ENCODE measurements at places on chromosomes 16 and 17. TPM values are rescaled to one million over a fixed set of nuclear protein-coding genes. Genes with fewer than 3 reads are reported as not detected.

DNA sequence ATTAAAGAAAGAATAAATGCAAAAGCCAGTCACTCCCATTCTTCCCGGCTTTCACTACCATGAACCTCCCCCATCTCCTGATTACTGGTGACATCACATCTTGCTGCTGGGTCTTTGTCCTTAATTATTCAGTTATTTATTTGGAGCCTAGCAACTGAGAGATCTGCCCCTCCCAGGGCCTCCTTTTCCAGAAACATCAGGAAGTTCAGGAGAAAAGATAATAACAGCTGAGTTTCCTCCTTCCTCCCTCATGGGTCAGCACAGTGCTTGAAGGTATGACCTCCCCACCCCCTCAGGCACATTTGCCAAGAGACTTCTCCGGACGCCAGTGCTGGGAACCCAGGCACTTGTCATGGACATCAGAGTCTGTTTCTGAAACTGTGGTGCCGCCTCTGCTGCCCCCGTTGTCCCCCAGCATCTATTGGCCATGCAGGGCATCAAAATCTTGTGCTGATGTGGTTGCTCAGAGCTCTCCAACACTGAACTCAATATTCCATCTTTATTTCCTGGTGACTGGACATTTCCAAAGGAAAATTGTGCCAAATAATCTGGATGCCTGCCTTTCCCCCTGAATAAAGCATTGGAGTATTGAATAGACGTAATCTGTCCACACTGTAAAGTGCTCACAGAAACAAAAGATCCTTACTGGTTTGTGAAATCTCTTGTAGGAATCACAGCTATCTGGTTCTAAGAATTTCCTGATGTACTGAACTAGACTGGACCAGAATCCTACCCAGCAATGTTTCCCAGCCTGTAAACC lies 71.8 kb downstream of the ZNF18 start:
- H3K27ac ChIP-seq, result no peak overlapping the region
- H3K36me3 ChIP-seq, result no peaks in the 10 kb centered on the region
- no peak for DNase-seq
- H3K4me1 ChIP-seq, result no peaks in the 10 kb centered on the region

The ACSM3 gene
- 22.7 TPM for total RNA-seq

DNA sequence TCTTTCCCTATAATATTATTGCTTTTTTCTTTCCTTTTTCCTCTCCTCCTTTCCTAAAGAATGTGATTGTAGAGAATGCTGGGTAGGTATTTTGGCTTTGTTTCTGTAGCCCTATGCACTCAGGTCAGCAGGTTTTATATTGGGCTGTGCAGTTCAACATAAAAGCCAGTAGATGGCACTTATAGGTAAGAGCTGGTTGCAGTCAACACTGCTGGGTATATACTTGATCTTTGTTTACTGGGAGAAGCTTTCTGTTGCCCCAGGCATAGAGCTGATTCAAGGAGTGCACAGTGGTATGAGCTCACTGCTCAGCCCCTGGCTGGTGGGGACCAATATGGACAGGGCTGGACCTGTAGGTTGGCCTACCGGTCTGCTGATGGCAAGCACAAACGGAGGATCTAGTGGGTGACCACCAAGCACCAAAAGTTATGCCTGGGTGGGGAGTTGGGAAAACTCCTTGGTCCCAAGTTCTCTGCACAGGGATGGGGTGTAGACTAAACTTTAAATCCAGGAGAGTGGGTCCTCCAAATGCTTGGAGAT lies 378.9 kb downstream of the PMP22 start:
- H3K27ac ChIP-seq, result no peak overlapping the region
- no peak for DNase-seq
- no peak overlapping the region for H3K4me3 ChIP-seq

GRCh38 chr16:24535827-24536226 lies 3.5 kb upstream of the RBBP6 start:
- DNase-seq, result no peak

DNA sequence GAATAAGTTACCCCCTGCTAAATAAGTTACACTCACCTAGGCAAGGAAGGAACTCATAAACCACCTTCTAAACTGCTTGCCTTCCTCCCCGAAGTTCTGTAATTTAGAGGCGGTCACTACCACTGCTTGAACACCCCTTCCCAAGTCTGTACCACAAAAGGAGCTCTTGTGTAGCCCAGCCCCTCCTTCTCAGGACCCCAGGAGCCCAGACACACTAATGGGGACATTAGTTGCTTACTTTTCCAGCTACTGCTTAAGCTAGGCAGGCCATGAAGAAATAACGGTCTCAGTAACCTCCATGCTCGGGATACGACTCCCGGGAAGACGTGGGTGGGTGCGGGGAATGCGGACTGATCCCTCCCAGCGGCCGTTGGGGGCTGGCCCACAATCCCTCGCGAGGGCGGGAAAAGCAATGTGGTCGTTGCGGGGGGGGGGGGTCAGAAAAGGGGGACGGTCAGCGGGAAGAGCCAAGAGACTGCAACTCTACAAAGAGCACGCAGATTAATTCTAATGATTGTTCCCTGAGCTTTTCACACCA lies at the start of gene TEX14:
TSS of gene TEX14 (minus strand) at position 345 of the 538 bp plus-strand sequence. CDS start 40,044 bp downstream, outside the sequence.
- H3K27me3 ChIP-seq, result no peaks in the 10 kb centered on the region
- H3K36me3 ChIP-seq, result no peaks in the 10 kb centered on the region
- peak within 1 kb of the TSS; percentile 87 for H3K27ac ChIP-seq
- no peak for DNase-seq

DNA sequence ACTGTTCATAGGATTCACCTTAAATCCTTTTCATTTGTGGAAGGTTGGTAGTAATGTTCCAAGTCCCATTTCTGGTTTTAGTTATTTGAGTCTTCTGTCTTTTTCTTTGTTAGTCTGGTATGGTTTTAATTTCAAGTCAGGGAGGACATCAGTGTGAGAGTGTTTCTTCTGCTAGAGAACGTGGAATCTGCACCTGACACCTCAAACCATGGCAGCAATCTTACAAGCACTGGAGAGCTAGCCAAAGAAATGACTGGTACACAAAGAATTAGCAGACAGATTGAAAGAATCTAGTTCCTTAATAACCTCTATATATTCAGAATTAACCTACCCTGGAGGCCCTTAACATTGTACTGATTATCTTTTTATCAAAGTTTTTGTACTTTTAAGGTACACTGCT lies 50.2 kb downstream of the CHCT1 start:
- no peaks in the 10 kb centered on the region for H3K36me3 ChIP-seq
- no peak overlapping the region for H3K4me3 ChIP-seq
- DNase-seq, result no peak
- H3K4me1 ChIP-seq, result peaks cover 12% of the 10 kb centered on the region

The MARCHF10 gene
- not detected for total RNA-seq

- H3K4me3 ChIP-seq, result no peak overlapping the region
- H3K4me1 ChIP-seq, result peaks cover 39% of the 10 kb centered on the region
- no peak for DNase-seq
- H3K36me3 ChIP-seq, result no peaks in the 10 kb centered on the region
Observed at GRCh38 chr17:42273474-42274252, 2.5 kb downstream of the STAT5B start.

DNA sequence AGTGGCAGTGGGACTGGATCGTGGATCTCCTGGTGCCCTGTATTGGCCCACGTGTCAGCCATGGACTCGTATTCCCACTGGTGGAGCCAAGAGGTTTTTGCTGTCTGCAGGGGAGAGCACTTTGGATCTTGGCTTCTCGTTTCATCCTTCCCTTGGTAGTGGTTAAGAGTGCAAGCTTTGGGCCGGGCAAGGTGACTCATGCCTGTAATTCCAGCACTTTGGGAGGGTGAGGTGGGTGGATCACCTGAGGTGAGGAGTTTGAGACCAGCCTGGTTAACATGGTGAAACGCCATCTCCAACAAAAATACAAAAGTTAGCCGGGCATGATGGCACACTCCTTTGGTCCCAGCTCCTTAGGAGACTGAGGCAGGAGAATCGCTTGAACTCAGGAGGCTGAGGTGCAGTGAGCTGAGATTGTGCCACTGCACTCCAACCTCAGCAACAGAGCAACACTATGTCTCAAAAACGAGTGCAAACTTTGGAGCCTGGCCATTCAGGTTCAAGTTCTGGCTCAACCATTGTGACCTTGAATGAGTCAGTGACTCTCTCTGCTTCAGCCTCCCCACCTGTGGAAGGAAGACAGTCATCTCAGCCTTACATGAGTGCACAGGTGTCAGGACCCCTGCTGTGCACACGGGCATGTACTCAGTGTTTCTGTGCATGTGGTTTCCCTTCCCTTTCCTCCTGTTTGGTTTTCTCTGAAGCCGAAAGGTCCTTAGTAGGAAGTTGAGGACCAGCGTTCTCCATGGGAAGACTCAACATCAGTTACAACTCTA lies 57.4 kb downstream of the PLCG2 start:
- H3K36me3 ChIP-seq, result no peaks in the 10 kb centered on the region
- DNase-seq, result no peak
- peaks cover 6% of the 10 kb centered on the region for H3K4me1 ChIP-seq
- H3K4me3 ChIP-seq, result no peak overlapping the region

The NEUROD2 gene
- not detected for total RNA-seq

DNA sequence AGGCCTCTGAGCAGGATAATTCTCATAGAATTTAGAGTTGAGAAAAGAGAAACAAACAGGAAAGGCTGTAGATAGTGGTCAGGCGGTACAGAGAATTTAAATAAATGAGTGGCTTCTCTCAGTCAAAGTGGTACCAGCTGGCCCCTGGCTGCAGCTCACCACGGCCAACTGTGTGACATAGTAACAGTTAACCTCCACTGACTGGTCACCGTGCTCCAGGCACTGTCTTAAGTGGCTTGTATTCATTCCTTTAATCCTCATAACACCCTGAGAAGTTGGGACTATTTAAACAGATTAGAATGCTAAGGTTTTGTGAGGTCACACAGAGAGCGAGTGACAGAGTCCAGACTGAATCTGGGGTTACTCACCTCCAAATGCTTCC lies 108.9 kb downstream of the GNAO1 start:
- H3K36me3 ChIP-seq, result no peaks in the 10 kb centered on the region
- no peak for DNase-seq
- no peak overlapping the region for H3K27ac ChIP-seq
- H3K4me1 ChIP-seq, result peaks cover 20% of the 10 kb centered on the region
- H3K4me3 ChIP-seq, result no peak overlapping the region

DNA sequence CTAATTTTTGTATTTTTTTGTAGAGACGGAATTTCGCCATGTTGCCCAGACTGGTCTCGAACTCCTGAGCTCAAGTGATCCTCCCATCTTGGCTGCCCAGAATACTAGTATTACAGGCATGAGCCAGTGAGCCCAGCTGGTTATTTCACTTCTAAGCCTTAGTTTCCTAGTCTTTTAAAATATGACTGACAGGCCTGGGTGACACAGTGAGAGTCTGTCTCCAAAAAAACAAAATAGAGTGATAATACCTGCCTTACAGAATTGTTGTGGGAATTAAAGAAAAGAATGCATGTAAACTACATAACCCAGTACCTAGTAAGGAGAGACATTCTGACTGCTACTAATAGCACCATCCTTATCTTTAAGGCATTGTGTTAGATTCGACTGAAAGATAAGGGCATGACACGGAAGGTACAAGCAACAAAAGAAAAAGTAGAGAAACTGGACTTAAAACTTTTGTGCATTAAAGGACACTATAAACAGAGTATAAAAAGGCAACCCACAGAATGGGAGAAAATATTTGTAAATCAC lies 11.6 kb downstream of the TOM1L2 start:
- no peaks in the 10 kb centered on the region for H3K27me3 ChIP-seq
- H3K27ac ChIP-seq, result peak overlapping the region; percentile 80
- no peak overlapping the region for H3K4me3 ChIP-seq
- no peaks in the 10 kb centered on the region for H3K36me3 ChIP-seq
- no peak for DNase-seq
- peaks cover 31% of the 10 kb centered on the region for H3K4me1 ChIP-seq

The BTBD17 gene
- not detected for total RNA-seq

The SLC5A10 gene
- not detected for total RNA-seq

- H3K27me3 ChIP-seq, result no peaks in the 10 kb centered on the region
- H3K4me3 ChIP-seq, result no peak overlapping the region
- no peak for DNase-seq
- H3K4me1 ChIP-seq, result no peaks in the 10 kb centered on the region
- no peak overlapping the region for H3K27ac ChIP-seq
Observed at GRCh38 chr17:78615631-78616030, 38.4 kb upstream of the DNAH17 start.

GRCh38 chr16:30957456-30958174 lies at the start of gene SETD1A:
Gene SETD1A (plus strand): TSS chr16:30957754. CDS start chr16:30958732, 978 bp downstream.
- peak within 1 kb of the TSS; percentile 95 for H3K27ac ChIP-seq
- peak within 1 kb of the TSS; percentile 75 for H3K4me3 ChIP-seq
- no peaks in the 10 kb centered on the region for H3K36me3 ChIP-seq
- H3K4me1 ChIP-seq, result peaks cover 12% of the 10 kb centered on the region
- DNase-seq, result peak; percentile 98

The CACNG3 gene
- not detected for total RNA-seq

The EMP2 gene
- 31.8 TPM for total RNA-seq

Measured in transverse colon (tissue), 4 donors.